ENCODE measurements at places on chromosomes 2 and 18. TPM values are rescaled to one million over a fixed set of nuclear protein-coding genes. Genes with fewer than 3 reads are reported as not detected.

Gene CTAGE1
- total RNA-seq: not detected

Gene PAX8
- 14.5 TPM for total RNA-seq

Gene ABCG8
- total RNA-seq: 1.6 TPM

Gene CFAP53
- 0.94 TPM for total RNA-seq

Gene ARPC2
- 368 TPM for total RNA-seq

Gene FHOD3
- 2.9 TPM for total RNA-seq

Gene SUCLG1
- 78.9 TPM for total RNA-seq

Gene CRYGD
- total RNA-seq: not detected

Gene CNRIP1
- not detected for total RNA-seq

- no peak for DNase-seq
Observed at GRCh38 chr2:239608723-239609122, 207.9 kb upstream of the HDAC4 start.

GRCh38 chr2:19480673-19481072 is 122.2 kb upstream of the OSR1 start:
- no peak for DNase-seq

DNA sequence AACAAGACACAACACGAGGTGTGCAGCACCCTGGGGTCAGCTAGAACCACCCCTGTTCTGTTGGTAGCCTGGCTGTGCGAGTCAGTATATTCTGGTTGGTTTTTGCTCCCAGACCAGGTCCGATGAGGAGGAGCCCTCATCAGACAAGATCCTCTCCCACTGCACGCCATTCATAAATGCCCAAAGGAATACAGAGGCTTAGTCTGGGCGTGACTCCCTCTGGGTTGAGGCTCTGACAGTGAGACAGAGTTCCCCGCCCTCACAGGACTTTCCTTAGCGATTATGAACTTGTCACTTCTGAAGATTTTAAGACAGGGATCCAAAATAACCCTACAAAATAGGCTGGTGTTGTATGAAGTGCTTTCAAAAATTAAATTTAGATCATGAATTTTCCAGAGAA is 85.5 kb upstream of the MC2R start:
- DNase-seq: no peak

- no peak for DNase-seq
Observed at GRCh38 chr2:235480614-235481013, 13.2 kb upstream of the AGAP1 start.

DNA sequence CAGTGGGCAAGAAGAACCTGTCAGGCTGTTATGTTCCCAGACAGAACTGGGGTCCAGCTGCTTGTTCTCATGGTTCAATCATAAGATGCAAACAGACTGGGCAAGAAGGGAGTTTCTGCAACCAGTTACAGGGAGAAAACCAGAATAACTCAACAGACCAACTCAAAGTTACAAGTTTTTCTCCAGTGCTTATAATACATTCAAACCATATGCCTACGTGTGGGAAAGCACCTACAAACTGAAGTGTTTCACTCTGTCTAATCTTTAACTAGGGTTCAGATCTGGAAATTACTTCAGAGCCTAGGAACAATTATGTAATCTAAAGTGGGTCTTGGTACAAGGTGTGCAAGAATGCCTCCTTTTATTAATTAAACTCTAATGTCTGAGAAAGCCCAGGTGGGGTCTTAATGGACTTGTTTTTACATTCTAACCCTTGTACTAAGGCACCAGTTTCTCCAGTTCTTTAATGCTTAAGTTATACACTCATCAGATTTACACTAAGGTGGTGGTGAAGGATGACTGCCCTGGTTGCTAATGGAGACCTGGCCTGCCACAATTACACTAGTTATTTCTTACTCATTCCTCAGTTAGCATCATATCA is 951.9 kb downstream of the TSN start:
- no peak for DNase-seq

DNA sequence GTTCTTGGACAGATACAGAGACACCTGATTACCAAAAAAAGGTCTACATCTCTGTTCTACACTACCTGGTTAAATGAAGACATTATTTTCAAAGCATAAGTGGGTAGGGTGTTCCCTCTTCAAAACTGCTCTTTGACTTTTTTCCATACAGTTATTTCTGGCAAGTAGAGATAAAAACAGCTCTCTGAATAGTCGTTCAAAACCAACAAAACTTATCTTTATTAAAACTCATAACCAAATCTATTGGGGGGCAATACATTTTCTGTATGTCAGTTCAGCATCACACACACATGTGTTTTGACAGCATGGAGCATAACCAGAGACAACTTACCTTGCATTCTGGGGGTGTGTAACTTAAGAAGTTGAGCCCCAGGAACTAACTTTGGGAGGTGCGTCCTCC is 149.0 kb upstream of the EPC2 start:
- DNase-seq: no peak

DNA sequence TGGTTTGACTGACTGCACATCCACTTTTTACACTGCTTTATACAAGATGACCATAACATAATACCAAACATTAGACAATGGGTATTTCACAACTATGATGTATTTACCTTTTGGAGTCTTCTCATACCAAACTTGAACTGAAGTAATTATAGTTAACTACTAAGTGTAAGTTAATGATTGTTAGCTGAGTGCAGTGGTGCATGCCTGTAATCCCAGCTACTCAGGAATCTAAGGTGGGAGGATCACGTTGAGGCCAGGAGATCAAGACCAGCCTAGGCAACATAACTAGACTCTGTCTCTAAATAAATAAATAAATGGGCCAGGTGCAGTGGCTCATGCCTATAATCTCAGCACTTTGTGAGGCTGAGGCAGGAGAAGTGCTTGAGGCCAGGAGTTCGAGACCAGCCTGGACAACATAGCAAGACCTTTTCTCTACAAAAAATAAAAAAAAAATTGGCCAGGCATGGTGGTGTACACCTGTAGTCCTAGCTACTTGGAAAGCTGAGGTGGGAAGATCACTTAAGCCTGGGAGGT is 44.9 kb upstream of the ORC2 start:
- peak; percentile 54 for DNase-seq

- DNase-seq: no peak
Observed at GRCh38 chr2:234772733-234773060, 179.1 kb upstream of the SH3BP4 start.

- DNase-seq: no peak
Observed at GRCh38 chr2:55518841-55519165, 715 bp upstream of the CFAP36 start.

DNA sequence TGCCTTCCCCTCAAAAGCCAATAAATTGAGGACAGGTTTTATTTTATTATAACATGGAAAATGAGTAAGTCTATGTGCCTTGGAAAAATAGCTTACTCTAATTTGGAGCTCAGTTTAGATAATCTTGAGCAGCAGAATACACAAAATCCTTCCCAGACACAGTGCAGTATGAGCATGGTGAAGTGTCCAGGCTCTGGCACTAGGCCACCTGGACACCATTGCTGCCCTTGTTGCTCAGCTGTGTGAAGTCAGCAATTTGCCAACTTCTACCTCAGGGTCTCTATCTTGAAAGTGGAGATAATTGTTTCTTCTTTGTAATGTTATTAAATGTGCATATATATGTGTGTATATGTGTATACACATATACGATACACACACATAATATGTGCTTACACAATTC is 104.9 kb upstream of the CAVIN2 start:
- no peak for DNase-seq

- DNase-seq: no peak
Observed at GRCh38 chr2:144944546-144945220, 424.8 kb upstream of the ZEB2 start.

DNA sequence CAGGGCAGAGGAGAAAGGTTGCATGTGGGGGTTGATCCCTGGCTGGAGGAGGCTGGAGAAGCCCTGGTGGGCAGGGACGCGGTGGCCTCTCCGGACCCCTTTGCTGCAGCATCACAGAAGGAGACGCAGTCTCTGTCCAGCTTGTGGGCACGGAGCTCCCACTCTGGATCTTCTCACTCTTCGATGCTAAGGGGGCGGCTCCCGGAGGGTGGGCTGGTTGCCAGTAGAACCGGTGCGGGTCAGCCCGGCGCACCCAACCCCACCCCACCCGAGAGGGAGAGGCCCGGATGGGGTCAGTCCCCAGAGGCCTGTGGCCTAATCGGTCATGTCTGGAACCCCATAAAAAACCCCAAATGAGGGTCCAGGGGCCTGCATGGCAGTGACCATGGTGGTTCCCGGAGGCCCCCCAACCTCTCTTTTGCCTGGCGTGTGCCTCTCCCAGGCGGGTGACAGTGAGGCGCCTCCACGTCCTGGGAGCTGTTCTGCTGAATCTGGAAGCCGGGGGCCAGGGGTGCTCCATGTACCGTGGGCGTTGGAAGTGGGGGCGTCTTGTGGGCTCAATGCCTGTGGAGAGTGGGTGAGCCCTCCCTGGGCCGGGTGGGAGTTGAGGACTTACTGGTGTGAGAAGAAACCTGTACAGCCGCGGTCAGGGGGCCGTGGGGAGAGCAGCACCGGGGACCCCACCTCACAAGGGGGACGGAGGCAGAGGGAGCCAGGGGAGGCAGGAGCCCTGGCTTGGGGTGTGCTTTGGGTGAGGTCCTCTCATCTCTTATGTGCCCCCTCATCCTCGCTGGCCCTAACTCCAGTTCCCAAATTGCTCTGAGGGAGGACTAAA is 79.6 kb downstream of the RTP5 start:
- DNase-seq: no peak

DNA sequence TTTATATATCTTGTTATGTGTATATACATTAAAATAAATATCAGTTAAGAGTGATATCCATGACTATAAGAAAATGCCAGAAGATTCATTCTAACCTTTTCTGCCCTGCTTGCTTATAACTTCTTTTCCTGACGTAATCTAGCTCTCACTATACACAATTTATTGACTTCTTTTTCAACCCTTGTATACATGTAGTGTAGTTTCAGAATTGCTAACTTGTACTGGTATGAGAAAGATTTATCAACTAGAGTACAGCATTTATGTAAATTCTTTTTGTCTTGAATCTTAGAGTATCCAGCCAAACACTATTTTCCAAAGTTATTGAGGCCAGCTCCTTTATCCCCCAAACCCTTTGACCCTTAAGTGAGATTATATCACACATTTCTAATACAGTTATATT is 798.0 kb upstream of the RAB6C start:
- no peak for DNase-seq

- no peak for DNase-seq
Observed at GRCh38 chr2:126886211-126886915, 12.3 kb upstream of the TEX51 start.

- no peak for DNase-seq
Observed at GRCh38 chr2:230328155-230328458, 1.1 kb downstream of the SP140L start.

GRCh38 chr2:105406221-105406620 is 7.4 kb upstream of the FHL2 start:
- DNase-seq: no peak

GRCh38 chr2:212327171-212327809 is 211.3 kb downstream of the ERBB4 start:
- no peak for DNase-seq

DNA sequence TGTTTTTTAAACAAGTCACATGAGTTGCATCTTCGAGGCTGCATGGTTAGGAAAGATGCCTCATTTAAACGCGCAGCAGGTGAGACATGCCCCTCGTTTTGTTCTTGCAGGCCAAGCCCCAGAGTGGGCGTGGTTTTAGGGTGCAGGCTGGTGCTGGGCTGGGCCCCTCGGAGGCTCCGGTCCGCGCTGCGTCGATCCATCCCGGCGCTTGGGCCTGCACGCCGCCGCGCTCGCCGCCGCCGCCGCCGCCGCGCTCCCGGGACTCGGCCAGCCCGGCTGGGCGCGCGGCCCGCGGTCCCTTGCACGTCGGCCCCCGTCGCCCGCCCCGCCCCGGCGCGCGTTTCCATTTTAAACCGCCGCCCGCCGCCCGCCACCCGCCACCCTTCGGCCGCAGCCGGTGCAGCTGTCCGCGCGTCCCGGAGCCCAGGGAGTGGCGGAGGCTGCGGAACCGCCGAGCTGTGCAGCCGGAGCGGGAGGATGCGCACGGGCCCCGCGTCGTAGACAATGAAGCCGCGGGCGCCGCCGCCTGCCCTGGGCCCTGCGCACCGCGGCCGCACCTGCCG is 175.5 kb downstream of the AGAP1 start:
- DNase-seq: peak; percentile 91

- DNase-seq: no peak
Observed at GRCh38 chr2:1140389-1141003, 189.8 kb downstream of the SNTG2 start.

DNA sequence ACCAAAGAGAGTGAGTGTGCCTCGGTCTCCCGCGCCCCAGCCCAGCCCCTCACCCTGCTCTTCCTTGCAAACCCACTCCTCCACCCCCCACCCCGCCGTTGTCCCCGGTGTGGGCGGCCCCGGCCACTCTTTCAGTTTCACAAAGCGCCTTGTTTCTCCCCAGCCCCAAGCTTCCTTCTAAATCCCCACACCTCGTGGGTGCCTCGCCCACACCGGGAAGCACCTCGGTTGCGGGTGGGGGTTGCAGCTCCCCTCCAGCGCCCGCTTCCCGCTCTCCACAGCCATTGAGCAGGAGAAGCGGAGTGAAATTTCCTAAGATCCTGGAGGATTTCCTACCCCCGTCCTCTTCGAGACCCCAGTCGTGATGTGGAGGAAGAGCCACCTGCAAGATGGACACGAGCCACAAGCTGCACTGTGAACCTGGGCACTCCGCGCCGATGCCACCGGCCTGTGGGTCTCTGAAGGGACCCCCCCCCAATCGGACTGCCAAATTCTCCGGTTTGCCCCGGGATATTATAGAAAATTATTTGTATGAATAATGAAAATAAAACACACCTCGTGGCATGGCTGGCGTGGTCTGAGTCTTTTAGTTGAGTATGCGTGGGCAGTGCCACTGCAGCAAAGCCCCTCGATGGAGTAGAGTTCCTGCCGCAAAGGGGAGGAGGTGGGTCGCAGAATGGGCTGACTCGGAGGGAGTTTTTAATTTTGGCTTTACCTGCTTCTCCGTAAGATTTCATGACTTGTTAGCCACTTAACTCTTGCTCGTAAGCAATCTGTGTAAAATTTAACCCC is 848 bp downstream of the TMSB10 start:
- DNase-seq: no peak

DNA sequence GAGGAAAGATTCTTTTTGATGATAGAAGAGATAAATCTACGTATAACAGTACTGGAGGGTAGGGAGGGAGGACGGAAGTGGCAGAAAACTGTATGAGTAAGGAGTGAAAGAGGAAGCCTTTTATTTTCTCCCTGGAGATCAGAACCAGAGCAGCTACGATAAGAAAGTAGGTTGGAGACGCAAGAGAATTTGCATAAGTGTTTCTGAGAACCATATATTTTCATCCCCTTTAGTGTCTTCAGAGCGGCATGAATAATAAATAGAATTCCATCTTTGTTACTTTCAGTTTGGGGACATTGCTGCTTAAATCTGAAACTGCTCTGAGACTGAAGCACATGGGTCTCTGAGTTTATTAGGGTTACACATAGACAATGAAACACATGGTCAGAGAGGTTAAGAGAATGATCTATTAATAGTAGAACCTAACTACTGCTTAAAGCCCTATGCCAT is 230.2 kb upstream of the TNP1 start:
- no peak for DNase-seq

All from Calu3 (cell line).